ENCODE measurements at places on chromosomes 1 and 21.
A peak's percentile ranks its signal among the peaks of the same experiment; 100 is the strongest.

DNA sequence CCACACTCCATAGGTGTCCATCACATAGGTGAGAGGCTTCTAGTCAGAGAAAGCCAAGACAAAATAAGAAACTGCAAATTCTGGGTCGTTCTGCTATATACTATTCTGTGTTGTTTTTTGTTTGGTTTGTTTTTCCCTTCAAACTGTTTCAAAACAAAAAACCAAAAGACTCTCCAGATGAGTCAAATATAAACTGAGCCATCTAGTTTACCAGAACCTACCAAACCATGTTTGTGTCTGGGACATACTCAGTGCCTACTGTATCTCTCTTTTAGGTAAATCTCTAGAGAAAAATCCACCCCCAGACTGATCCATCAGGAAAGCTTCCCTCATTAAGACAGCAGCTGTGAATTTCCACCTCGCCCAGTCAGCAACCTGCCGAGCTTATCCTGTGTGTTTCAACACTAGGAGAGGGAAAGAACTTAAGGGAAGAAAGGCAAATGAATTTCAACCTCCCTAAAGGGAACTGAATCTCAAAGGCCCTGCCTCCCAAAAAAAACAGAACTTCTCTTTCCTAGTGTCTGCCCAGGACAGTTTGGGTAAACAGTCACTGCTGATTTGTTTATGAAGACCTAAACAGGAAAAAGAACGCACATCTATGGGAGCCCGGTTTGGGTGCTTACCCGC, 17.2 kb downstream of the PPT1 start:
- DNase-seq: no peak

DNA sequence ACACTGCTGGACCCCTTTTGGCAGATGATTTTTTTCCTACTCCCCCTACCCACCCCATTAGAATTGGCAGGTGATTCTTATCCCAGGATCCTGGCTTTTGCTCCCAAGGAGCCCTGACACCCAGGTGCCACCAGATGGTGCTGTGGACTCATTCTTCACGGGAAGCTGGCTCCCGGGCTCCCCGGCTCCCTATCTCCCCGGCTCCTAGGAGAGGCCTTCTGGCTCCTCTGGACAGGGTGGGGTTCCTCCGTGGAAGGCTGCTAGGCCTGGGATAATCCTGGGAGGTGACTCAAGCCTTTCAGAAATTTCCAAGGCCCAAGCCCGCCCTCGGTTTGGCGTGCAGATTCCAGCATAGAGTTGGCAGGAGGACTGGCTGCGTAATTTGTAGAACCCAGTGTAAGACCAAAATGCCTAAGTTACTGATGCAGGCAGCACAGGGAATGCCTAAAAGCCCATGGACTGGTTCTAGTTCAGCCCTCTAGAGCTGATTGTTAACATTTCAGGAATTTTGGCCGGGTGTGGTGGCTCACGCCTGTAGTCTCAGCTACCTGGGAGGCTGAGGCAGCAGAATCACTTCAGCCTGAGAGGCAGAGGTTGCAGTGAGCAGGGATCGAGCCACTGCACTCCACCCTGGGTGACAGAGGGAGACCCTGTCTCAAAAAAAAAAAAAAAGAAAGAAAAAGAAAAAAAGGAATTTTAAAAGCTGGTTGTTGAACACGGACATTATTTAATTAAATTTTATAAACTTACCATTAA, 6.8 kb upstream of the BSDC1 start:
- DNase-seq: peak; percentile 73

- peak; percentile 46 for DNase-seq
These were observed 6.7 kb upstream of the VSIG8 start for GRCh38 chr1:159869173-159869572.

GRCh38 chr1:197336571-197336970, 68.5 kb downstream of the CRB1 start:
- no peak for DNase-seq

DNA sequence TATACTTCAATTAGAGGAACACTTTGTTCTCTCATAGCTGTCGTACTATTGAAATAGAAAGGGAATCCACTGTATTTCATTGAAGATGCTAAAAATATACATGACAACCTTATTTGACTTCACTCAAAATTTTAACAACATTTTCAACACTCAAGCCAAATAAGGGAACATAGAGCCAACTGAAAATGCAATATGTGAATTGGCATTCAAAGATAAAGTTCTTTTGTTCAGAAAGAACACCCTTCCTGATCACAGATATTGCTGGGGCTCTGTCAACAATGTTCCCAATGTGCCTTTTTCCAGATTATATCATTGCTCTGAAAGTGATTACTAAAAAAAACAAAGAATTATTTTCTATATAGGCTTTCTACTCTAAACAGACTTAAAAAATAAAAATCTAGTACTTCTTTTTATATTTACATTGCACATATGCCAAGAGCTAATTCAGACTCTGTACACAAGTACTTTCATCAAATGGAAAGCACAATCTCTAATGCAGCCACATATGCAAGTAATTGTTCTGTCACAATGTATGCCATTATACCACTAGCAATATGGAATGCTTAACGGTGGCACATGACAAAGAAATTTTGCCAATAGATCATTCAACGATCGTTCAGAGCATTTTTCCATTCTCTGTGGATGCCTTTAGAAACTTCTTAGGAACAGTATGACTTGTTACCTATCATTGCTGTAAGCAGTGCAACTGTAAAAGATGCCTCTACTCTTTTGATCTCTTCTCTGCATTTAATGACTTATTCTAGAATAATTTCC, 171.0 kb downstream of the EIF4G3 start:
- DNase-seq: no peak

GRCh38 chr1:226571893-226572292, 23.3 kb downstream of the STUM start:
- no peak for DNase-seq

- no peak for DNase-seq
These were observed 35.7 kb upstream of the TMEM51 start for GRCh38 chr1:15117671-15118325.

DNA sequence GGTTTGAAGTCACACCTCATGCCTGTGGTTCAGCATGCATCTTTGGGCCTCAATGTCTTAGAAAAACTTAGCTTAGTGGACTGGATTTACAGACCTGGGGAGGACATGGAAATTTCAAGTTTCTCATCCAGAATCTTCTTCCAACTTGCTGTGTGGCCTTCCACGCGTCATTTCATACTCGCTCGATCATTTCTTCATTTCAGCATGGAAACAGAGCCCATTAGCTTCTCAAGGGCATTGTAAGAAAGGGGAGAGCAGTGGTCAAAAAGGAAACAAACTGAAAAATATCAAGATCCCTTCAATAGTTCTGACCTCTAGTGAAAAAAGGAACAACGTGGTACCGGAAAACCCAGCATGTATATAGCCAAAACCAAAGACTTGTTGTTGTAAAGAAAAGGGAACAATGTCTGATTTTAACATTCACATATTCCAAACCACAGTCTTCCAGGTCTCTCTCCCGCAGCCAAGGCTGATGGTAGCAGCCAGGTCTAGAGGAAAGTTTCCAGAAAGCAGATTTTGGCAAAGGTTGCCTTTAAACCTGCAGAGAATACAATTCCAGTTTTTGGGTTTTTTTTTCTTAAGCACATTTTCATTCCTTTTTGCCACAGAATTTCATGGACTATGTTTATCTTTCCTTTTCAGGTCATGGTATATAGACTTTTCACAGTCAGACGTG, 97.0 kb upstream of the CDC42BPA start:
- no peak for DNase-seq

GRCh38 chr1:34970829-34971228, 14.3 kb downstream of the TMEM35B start:
- DNase-seq: no peak

- peak; percentile 29 for DNase-seq
These were observed 18.4 kb downstream of the HHAT start for GRCh38 chr1:210347112-210347511.

- no peak for DNase-seq
These were observed 40.5 kb upstream of the HMCN1 start for GRCh38 chr1:185693654-185694053.

DNA sequence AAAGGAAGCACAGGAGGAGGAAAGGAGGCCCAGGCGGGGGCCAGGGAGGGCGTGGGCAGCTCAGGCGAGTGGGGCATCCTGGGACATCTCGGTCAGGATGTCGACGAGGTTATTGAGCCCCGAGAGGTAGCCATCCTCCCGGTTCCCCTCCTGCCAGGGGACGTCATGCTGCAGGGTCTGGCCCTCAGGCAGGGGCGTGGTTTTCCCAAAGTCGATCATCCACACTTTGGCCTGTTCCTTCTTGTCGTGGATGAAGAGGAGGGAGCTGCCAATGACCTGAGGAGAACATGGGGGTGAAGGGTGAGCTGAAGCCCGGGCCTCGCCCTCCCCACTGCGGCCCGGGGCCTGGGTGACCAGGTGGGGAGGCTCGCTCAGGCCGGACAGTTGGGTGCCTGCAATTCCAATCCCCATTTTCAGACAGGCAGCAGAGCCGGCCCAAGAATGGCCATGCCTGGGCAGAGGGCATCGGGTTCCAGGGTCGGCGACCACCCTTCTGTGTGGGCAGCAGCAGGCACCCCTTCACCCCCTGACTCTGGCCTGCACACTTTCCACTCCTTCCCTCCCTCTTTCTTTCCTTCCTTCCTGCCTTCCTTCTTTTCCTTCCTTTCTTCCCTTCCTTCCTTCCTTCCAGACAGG, 86.2 kb downstream of the STUM start:
- no peak for DNase-seq

GRCh38 chr1:168907786-168908348, 178.9 kb upstream of the DPT start:
- DNase-seq: no peak

- peak; percentile 5 for DNase-seq
These were observed 245.3 kb downstream of the DISC1 start for GRCh38 chr1:231871878-231872277.

DNA sequence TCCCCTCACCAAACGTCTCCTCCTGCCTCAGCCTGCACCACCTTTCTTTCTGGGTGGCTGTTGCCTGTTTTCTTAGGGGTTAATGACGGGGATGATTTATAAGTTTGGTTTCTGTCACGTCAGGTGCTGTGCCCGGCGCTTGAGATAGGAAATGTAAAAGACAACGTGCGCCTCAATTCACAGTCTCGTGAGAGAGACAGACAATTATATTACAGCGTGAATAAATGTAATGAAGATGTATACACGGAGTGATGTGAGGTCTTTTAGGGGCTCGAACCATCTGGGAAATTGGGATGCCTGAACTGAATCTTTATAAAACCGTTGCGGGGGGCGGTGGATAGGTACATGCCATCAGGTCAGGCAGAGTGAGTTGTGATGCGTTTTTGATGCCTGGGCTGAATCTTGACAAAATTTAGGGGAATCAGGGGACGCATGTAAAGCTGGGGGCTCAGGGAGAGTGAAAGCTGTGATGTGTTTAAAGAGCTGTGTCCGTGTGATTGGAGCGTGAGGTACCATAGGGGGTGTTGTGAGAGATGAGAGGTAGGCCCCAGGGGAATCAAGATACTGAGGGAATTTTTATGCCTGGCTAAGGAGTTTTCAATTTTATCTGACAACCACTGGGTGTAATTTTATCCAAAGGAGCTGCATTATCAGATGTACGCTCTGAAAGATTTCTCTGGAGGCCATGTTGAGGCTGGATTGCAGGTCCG, 831 bp downstream of the TIPRL start:
- peak; percentile 21 for DNase-seq

DNA sequence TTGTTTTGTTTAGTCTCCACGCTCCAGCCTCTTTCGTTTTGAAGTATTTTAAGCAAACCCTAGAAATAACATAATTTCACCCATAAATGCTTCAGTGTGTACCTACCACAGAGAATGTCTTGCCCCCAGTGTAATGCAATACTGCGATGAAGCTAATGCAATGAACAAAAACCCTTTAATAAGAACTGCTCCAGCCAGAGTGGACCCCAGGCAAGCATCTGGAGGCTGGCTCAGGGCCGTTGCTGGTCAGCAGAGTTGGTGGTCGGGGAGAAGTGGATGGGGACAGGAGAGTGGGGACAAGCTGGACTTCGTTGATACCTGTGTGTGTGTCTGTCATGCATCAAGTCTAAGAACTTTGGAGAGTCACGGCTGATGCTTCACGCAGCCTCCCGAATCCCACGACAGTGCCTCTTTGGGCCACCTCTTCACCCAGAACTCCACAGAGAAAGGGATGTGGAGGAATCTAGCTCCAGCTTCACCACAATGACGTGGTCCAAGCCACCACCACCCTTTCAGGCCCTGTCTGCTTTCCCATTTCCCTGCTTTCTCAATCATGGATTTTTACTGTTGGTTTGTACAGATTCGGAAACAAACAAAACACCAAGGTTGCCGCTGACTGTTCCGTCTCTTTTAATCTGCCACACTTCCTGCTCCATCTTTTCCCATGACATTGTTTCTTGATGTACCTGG, 108.6 kb upstream of the ERRFI1 start:
- no peak for DNase-seq

GRCh38 chr1:207935166-207935583, 24.2 kb upstream of the CD34 start:
- DNase-seq: no peak

DNA sequence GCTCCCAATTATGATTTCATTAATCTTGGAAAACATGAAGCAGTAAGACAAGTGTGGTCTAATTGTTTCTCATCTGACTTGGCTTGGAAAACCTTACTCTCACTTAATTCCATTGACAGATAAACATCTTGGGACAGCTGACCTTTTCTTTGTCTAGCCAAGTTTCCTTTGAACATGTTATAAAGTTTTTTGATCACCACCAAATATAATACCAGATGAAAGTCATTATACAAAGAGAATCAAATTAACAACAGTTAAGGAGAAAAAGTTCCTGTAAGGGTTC, 50.2 kb downstream of the ALG14 start:
- no peak for DNase-seq

DNA sequence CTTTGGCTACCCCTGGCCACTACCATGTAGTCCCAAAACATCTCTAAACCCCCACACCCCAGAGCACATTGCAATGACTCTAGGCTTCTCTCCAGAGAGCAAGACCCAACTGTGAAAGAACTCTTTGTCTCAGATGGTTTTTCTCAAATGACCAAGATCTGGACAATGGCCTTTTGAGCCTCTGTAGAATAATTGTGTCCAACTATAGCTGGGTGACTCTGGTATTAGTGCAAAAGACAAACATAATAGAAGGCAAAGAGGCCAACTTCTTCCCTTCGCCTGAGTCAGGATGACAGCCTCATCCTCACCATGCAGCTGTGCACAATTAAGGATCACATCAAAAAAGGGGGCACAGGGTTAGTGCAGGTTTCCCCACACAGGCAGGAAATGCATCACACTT, 139.6 kb downstream of the BRINP2 start:
- DNase-seq: no peak

- no peak for DNase-seq
These were observed 73.3 kb upstream of the KLHDC7A start for GRCh38 chr1:18407166-18408045.

GRCh38 chr1:204837440-204838084, 33.1 kb upstream of the NFASC start:
- peak; percentile 31 for DNase-seq

GRCh38 chr1:160519642-160520435, 3.2 kb downstream of the SLAMF6 start:
- peak; percentile 56 for DNase-seq

GRCh38 chr1:22018583-22019559, 17.4 kb downstream of the CELA3A start:
- DNase-seq: peak; percentile 78

- DNase-seq: no peak
These were observed 4.9 kb downstream of the TPM3 start for GRCh38 chr1:154186852-154187501.

Data from activated CD4-positive, alpha-beta T cell treated with anti-CD3 and anti-CD28 coated beads for 48 hours (primary cell).